ENCODE measurements at places on chromosomes 4 and X.

GRCh38 chr4:68287704-68288392 lies 42.4 kb upstream of the TMPRSS11B start:
- DNase-seq, result no peak

DNA sequence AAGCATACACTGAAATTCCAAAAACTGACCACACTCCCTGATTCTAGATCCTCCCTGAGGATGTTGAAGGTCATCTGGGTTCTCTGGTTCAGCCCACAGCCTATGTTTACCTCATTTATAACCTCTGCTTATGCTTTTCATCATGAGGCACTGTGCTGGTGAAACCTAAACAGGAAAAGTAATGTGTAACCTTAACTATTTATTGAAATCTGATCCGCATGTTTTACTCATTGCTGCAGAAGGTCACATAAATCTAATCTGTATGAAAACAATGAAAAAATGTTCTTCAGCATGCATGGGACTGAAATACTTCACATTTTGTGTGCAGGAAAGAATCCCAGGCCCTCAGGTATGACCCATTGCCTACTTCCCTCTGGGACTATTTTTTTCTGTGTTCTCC lies 30.3 kb downstream of the UCHL1 start:
- DNase-seq, result no peak

DNA sequence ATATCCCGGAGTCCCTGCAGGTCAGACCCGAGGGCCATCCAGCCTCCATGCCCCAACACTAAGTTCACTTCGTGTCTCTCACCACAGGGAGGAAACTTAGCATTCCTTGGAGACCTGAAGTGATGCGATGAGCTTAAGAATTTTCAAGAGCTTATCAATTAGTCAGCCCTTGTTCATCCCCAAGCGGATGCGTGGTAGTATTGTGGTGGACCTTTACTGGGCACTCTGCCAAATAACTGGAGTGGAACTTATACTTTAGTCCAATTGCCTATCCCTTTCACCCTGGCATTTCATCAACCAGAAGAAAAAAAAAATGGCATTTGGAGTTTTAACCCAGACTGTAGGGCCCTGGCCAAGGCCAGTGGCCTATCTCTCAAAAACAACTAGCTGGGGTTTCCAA lies 137.1 kb downstream of the RELL1 start:
- no peak for DNase-seq

DNA sequence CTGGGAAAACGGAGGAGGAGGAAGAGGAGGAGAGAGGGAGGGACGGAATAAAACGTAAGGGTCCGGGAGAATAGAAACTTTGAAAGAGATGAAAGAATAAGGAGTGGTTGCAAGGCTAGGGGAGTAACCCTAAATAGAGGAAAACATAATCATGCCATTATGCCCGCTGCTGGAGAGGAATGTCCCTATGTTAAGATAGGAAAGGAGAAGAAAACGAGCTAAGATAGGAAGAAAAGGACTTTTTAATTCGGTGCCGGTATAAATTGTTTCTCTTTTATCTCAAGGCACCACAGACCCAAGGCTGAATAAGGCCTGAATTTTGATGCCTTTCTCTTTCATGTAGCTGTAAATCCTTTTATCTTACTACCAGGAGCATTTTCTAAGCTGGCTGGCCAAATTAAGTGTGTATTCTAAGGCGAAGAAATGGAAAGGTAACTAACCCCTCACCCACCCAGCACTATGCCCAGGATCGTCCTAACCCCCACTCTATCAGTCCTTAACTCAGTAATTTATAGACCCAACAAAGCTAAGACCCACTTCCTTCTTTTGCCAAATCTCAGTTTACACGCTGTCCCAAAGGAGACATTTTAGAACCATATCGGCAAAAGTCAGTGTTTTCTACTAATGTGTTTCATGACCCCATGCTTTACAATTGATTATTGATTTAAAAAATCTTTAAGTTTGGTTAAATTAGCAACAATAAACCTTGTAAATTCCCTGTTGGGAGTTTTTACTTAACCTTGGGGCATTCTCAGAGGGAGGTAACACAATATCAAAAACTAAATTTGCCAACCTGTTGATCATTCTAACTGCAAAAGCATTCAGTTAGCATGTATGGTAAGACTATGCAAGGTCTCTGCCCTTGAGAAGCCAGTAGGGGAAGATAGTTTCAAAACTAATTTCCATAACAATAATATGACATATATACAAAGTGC lies 1.1 kb upstream of the CUL4B start:
- DNase-seq, result no peak

- DNase-seq, result no peak
Measured at GRCh38 chr4:72631296-72631695, 62.3 kb upstream of the ADAMTS3 start.

DNA sequence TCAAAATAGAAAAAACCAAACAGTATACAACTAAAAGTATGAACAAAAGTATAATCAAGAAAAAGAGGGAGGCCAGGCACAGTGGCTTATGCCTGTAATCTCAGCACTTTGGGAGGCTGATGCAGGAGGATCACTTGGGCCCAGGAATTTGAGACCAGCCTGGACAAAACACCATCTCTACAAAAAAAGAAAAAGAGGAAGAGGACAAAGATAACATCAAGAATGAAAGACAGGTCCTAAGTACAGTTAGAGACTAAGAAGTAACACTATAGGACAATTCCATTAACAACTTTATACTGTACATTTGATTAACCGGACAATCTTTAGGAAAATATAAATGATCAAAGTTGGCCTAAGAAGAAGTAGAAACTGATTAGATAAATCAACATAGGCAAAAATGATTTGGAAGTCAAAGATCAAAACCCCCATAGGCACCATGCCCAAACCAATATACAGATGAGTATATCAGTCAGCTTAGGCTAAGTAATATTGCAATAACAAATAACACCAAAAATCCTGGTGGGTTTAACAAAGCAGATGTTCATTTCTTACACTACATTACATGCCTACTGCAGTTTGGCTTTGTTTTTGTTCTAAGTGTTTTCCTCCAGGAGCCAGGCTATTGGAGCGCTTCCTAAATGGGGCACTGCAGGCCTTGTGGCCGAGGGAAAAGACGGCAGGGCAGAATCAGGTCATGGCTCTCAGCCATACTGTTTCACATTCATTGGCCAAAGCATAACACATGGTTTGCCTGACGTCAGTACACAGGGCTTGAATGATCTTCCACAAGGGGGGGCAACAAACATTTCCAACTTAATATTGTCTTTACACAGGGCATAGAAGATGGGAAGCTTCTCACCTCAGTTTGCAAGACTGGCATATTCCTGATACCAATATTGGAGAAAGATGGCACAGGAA lies 42.2 kb upstream of the HGFAC start:
- DNase-seq, result no peak

GRCh38 chr4:6758728-6759127 lies 23.8 kb upstream of the KIAA0232 start:
- DNase-seq, result no peak

- no peak for DNase-seq
Measured at GRCh38 chrX:38717871-38718270, 83.4 kb upstream of the MID1IP1 start.

DNA sequence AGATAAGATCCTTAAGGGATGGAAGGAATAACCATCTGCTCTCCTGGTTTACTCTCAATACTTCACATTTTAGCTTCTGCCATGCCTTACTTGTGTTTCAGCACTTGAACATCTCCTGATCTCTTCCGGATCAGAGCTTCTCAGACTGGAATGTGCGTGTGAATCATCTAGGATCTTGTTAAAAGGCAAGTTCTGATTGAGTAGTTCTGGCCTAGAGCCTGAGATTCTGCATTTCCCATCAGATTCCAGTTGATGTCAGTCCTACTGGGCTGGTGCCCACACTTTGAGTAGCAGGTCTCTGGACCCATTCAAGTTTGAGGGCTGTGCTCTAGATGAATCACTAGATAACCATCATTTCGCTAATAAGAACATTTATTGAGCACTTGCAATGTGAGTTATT lies 20.0 kb downstream of the NDP start:
- no peak for DNase-seq

DNA sequence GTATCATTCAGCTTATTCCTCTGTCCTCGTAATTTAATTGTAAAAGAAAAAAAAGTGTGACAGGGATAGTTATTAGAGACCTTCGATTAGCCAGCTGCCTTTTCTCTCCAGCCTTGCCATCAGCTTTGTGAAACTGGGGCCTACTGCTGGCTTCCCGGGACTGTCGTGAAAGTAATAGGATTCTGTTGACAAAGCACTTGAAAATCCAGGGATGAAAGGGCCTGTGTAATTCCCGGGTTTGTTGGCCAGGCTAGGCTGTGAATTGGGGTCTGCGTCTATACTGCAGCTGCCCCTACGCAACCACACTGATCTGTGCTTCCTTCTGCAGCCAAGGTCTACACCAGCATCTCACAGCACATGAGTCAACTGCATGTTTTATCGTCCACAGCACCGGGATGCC lies 120.4 kb upstream of the SCML1 start:
- no peak for DNase-seq

- DNase-seq, result no peak
Measured at GRCh38 chrX:56281789-56282188, 49.6 kb downstream of the KLF8 start.

- DNase-seq, result no peak
Measured at GRCh38 chr4:143286701-143287571, 49.7 kb upstream of the GAB1 start.

DNA sequence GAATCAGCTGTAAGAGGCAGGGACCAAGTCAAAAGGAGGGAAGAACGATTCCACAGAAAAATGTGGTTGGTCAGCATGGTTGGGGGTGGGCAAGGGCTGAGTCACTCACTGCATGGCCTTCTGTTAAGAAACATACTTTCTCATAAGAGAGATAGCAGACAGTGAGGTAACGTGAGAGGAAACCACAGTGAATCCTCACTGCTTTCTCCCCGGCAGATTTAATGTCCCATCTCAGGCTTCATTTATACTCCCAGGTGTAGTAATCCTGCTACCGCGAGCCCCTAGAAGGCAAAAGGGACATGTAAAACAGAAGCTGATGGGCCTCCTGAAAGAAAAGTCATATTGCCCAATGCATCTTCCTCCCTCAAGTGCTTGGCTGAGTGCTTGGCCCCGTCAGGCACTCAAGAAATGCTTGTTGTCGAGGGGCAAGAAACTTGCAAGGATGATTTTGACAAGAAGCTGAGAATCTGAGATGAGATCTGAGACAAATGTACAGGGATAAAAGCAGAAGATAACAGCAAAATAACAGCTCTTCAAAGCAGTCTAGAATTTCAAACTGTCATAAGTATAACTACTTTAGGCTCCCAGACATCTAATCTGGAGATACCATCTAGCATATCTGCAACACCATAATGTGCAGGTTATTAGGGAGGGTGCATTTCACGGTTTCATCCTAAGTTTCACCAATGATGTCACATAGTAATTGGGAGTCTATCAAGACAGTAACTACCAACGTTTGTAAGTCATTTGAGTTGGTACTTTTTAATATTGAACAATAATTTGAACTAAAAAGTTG lies 40.2 kb downstream of the SH3KBP1 start:
- no peak for DNase-seq

DNA sequence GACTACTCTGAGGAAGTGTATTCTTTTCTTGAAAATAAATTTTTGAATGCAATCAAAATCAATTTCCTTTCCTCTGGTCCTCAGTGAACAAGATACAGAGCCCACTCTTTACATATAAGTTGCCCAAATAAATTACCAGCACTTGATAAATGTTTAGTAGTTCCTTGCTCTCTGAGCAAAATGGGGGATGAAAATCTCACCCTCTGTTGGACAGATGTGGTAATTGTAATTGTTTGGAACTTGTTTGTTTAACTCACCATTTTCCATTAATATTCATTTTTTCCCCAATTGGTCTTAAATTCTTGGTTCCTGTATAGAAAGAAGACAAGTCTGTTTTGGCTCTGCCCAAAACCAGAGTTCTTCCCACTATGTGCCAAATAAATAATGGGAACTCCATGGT lies 146.3 kb downstream of the LDB2 start:
- DNase-seq, result no peak

- no peak for DNase-seq
Measured at GRCh38 chr4:6649216-6649615, 8.7 kb downstream of the MRFAP1 start.

- no peak for DNase-seq
Measured at GRCh38 chr4:38242101-38242500, 281.9 kb downstream of the PTTG2 start.

DNA sequence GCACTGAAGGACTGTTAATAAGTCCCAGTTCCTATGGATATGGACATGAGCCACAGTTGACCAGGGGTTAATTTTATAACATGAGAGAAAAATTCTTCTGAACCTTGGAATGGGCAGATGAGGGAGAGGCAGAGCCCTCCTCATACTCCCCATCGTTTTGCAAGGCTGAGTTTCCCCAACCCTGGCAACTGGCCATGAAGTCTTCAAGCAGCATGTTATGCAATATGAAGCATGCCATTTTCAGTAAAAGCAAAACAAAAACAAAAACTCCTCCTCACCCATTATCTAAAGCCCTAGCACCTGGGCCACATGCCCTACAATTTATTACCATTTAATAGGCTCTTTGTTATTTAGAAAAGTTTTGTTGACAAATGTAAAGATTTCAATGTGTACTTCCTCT lies 64.5 kb downstream of the GPC4 start:
- no peak for DNase-seq

- DNase-seq, result no peak
Measured at GRCh38 chr4:150039274-150040127, 38.7 kb upstream of the DCLK2 start.

DNA sequence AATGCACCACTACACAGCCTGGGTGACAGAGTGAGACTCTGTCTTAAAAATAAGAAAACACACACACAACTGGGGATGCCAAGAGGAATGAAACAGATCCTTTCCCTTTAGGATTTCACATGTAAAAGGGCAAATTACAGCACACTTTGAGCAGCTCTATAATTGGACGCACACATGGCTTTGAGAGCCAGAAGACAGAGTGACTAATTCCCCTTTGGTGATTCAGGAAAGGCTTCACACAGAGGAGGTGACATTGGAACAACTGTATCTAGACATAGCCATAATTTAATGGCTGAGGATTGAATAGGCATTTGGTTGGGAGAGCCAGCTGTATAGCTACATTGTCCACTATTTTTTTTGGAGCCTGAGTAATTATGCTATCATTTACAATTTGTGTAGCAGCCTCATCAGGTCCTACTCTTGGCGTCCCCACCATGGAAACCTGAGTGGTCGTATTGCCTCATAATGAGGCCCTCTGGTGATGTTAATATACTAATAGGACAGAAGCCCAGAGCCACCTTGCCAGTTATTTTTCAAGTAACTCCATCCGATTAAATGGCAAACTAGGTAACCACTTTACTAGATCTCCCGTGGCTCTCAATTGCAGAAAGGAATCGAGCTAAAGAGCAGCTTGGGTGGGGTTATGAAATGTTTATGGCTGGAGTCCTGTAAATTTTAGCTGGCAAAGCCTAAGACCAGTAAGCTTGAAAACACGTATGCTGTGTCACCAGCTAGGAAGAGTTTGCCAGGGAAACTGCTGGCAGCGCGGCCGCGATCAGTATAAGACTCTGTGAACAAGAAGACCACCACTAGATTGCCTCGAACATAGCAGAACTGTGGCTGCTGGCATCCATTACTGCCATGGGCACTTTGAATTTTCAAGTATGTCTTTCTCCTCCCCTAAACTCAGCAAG lies 8.5 kb upstream of the PPEF1 start:
- DNase-seq, result no peak

- DNase-seq, result no peak
Measured at GRCh38 chrX:101409043-101409442, 1.0 kb downstream of the HNRNPH2 start.

GRCh38 chr4:100420571-100420970 lies 97.3 kb downstream of the EMCN start:
- no peak for DNase-seq

- DNase-seq, result no peak
Measured at GRCh38 chr4:111697176-111697942, 447.9 kb upstream of the FAM241A start.

GRCh38 chr4:1903035-1903434 lies 31.8 kb downstream of the NSD2 start:
- DNase-seq, result no peak

- DNase-seq, result no peak
Measured at GRCh38 chr4:133464311-133464710, 315.2 kb downstream of the PCDH10 start.

Data from nephron progenitor cell (in vitro differentiated cells).